ENCODE measurements at places on chromosomes 5 and 9. TPM values are rescaled to one million over a fixed set of nuclear protein-coding genes. Genes with fewer than 3 reads are reported as not detected.

PCDHGA4 gene
- total RNA-seq: 13.9 TPM

CLINT1 gene
- total RNA-seq: 70.9 TPM

KYAT1 gene
- total RNA-seq: 5.8 TPM

GLIPR2 gene
- 27.5 TPM for total RNA-seq

- DNase-seq: no peak
These were observed 1426.2 kb upstream of the WWC1 start for GRCh38 chr5:166865206-166865605.

GRCh38 chr5:180287404-180287803 is 4.5 kb downstream of the MAPK9 start:
- DNase-seq: no peak

- peak; percentile 36 for DNase-seq
These were observed 74.9 kb downstream of the C9orf152 start for GRCh38 chr9:110133059-110133458.

- no peak for DNase-seq
These were observed 64.2 kb downstream of the SLC25A46 start for GRCh38 chr5:110802998-110803397.

DNA sequence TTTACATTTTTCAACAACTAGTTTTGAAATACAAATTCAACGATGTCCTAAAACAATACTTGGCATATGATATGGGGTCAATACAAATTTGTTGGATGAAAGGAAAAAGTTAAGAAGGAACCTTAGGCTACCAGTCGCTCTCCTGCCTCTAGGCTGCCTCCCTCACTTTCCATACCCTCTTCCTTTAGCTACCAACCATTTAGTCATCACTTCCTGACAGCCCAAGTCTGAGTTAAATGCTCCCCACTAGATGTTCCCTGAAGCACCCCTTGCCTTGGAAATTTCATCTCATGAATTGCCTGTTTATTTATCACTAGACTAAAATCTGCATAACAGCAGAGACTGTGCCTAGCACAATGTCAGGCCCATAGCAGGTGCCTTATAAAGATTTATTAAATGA is 2.7 kb upstream of the LARS1 start:
- peak; percentile 33 for DNase-seq

DNA sequence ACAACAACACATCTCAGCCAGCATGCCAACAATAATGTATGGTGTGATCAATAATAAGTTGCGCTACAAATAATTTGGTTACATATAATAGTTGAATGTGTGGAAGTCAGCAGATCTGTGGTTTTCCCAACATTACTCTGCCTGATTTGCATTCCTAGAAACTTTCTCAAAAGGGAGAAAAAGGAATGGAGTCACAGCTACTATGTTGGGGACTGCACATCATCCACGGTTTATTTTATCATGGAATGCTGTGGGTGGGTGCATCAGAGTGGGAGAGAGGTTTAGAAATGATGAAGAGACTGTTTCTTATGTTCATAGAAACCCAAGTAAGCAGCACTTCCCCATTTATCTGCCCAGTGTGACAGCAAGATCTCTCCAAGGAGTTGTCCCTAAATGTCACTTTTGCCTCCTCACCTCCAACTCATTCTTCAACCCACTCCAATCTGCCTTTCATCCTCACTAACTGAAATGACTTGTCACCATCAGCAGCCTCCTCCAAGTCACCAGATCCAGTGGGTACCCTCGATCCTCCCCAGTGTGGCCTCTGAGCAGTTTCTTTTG is 2.8 kb upstream of the SPOCK1 start:
- DNase-seq: peak; percentile 38

GRCh38 chr5:73693573-73694061 is 67.6 kb downstream of the ARHGEF28 start:
- DNase-seq: peak; percentile 67

DNA sequence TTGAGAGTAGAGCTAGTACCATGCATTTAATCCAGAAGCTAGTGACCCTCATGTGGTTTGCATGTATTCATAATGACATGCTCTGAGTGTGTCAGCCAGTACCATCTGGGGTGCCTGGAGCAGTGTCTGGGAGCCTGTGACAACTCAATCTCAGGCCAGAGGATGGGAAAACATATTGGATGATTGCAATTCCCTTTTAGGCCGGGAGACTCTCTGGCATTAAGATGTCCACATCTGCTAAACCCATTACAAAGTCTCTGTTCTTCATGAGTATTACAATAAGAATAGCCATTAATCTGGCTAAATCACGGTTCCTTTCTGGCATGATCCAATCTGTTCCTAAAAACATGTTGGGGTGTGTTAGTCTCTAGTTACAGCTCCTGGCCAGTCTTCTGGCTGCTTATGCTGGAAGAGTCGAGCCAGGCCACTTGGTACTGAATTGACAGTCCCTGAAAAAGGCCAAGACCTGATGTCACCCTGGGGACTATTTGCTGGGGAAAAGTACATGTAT is 475.7 kb downstream of the ENC1 start:
- DNase-seq: no peak

- peak; percentile 83 for DNase-seq
These were observed 2.4 kb upstream of the C9orf50 start for GRCh38 chr9:129623331-129623730.

- DNase-seq: no peak
These were observed 17.1 kb upstream of the SYNPO start for GRCh38 chr5:150623152-150623877.

- no peak for DNase-seq
These were observed 629.5 kb downstream of the KCTD16 start for GRCh38 chr5:144800169-144800568.

DNA sequence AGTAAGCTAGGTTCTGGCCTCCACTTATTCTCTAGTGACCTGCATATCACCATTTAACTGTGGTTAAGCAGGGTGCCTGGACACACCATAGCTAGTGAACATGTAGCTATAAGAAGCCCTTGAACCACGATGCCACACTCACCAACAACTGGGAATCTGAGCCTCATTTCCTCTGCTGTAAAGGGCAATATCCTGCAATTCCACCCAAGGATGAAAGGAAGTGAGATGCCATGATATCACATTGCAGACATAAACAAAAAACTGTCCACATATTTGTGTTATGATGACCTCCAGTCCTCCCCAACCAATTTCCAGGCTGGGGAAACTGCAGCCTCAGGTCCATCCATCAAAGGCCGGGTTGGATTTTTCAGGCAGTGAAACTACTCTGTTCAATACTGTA is 10.4 kb downstream of the TNIP1 start:
- peak; percentile 21 for DNase-seq

- peak; percentile 24 for DNase-seq
These were observed 47.7 kb upstream of the BOD1 start for GRCh38 chr5:173664154-173664526.

- no peak for DNase-seq
These were observed 5.2 kb upstream of the CEL start for GRCh38 chr9:133056533-133056932.

GRCh38 chr5:38453921-38454320 is 102.5 kb downstream of the LIFR start:
- no peak for DNase-seq

DNA sequence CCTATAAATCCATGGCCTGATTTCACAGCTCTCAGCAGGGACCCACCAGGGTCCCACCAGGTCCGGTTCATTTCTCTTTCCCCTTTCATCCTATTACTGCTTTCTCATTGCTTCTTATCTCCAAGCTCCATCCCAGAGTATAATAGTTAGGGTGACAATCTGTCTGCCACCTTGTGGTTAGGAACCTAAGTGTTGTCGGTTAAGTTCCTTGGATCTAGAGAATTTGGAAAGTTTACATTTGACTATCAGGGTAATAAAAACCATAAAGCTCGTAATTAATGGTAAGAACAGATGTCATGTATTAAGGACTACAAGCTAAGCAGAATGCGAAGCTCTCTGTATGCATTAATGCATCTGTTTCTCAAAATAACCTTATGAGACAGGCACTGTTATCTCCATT is 259.1 kb downstream of the SH3GL2 start:
- DNase-seq: no peak

- DNase-seq: peak; percentile 53
These were observed 233.1 kb downstream of the ADAMTSL1 start for GRCh38 chr9:18707061-18707461.
